ENCODE measurements at places on chromosomes 12 and 14.

DNA sequence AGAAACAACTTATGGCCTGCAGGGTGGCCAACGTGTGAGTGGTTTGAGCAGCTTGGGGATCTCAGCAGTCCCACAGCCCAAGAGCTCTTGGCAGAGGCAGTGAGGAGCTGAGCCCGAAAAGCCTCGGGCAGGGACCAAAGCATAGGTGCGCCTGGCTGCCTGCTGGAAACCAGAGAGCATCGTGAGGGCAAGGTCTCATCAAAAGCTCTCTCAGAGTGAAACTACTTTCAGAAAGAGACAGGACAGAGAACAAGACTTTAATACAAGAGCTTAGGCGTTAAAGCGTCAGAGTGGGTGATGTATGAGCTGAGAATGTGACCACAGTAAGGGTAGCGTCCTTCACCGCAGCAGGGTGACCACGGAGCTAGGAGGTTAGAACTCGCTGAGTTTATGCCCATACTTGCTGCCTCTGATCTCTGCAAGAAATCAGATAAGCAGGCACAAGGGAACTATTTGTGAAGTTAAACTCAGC is 30.8 kb downstream of the LGMN start:
- DNase-seq: no peak

GRCh38 chr12:122084857-122085405 is 6.4 kb downstream of the MLXIP start:
- DNase-seq: no peak

GRCh38 chr14:24816011-24816928 is 182.3 kb upstream of the GZMB start:
- DNase-seq: no peak

DNA sequence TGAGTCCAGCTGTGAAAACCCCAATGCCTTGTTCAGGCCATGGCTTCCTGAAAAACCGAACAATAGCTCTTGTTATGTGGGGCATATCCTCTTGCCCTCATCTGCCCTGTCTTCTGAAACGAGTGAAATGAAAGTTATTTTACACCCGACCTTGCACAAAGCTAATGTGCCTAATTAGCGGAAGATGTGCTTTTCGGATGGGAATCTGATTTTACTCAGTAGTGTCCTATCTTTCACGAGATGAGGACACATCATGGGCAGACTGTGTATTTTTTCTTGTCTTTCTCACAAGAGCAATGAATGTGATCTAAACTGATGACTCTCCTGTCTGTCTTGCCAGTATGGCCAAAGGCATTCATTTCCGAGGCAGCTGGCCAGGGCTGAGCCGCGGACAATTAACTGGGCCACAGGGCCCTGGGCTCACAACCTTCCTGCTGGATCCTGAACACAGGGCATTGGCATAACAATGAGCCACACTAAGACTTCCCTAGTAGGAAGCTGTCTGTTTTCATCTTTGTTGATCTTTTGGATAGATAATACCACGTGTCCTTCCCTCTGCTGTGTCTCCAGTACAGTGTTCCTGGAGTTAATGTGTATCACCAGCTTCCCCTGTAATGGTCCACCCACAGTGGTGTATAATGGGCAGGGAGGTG is 86.0 kb upstream of the HIF1A start:
- no peak for DNase-seq

GRCh38 chr12:69066492-69067373 is 133.8 kb upstream of the CPM start:
- DNase-seq: no peak

DNA sequence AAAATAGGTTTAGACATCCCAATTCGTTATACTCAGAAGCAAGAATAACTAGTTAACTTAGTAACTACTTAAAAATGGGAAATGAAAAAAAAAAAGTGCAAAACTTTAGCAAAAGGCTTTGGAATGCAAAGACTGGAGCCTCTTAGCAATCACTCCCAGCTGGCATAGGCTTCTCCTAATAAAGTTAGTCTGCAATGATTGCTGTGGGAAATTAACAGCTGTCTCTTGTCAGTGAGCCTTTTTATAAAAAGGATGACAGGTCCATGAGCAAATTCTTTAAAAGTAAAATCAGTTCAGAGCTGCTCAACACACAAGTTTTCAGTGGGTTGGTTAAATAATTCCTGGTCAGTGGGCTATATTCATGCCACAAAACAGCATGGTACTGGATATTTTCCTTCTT is 7.4 kb upstream of the SYCP3 start:
- DNase-seq: no peak

DNA sequence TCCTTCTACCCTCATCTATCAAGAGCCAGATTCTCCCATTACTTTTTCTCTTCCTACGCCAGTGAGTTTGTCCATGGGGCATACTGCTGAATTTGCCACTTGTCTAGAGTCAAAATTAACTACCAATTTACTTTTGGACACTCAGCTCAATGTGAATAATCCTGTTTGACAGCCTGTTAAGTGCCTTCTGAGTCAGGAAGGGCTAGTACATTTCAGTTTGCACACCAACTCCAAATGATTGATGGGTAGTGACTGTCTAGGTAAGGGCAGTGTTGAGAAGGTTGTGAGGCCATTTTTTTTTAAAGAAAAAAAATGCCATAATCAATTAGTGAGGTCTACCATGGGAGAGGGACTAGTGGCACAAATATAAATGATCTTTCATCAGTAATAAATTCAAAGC is 21.8 kb upstream of the TRIM9 start:
- DNase-seq: no peak

DNA sequence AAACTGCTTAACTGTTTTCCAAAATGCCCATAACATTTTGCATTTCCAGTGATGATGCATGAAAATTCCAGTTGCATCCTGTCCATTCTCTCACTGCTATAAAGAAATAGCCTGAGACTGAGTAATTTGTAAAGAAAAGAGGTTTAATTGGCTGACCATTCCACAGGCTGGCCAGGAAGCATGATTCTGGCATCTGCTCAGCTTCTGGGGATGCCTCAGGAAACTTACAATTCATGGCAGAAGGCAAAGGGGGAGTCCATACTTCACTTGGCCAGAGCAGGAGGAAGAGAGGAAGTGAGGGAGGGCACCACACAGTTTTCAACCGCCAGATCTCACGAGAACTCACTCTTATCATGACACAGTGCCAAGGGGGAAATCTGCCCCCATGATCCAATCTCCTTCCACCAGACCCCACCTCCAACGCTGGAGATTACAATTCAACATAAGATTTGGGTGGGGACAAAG is 18.2 kb upstream of the CLEC2D start:
- DNase-seq: no peak
